ENCODE measurements at places on chromosomes 7 and 10. TPM values are rescaled to one million over a fixed set of nuclear protein-coding genes. Genes with fewer than 3 reads are reported as not detected.

The CLDN3 gene
- 3.3 TPM for total RNA-seq

The TSPAN33 gene
- total RNA-seq = 6.5 TPM

The IL15RA gene
- total RNA-seq = 6.9 TPM

The GLI3 gene
- 14.7 TPM for total RNA-seq

The SPDYE6 gene
- not detected for total RNA-seq

GRCh38 chr7:152760854-152761748 is 1.5 kb downstream of the ACTR3B start:
- H3K36me3 ChIP-seq = no peaks in the 10 kb centered on the region
- no peaks in the 10 kb centered on the region for H3K27me3 ChIP-seq
- no peak overlapping the region for H3K27ac ChIP-seq
- no peaks in the 10 kb centered on the region for H3K4me1 ChIP-seq

GRCh38 chr7:127208351-127208750 is 44.4 kb downstream of the GRM8 start:
- no peaks in the 10 kb centered on the region for H3K4me1 ChIP-seq
- DNase-seq = no peak
- H3K36me3 ChIP-seq = no peaks in the 10 kb centered on the region
- no peak overlapping the region for H3K4me3 ChIP-seq

DNA sequence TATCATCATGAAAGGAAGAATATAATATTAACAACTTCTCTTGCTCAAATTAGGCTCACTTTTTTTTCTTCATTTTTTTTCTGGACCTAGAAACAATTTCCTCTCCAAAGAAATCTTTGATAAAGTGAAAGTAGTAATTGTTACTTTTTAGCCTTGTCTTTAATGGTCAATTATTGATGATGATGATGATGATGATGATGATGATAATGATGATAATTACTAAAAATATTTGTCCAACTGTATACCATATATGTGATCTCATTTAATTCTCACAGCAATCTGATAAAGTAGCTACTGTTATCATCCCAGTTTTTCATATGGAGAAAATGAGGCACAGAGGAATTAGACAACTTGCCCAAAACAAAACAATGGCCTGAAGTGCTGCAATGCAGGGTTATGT is 12.8 kb downstream of the PRKG1 start:
- no peaks in the 10 kb centered on the region for H3K36me3 ChIP-seq
- no peak overlapping the region for H3K4me3 ChIP-seq
- H3K4me1 ChIP-seq = no peaks in the 10 kb centered on the region
- no peak overlapping the region for H3K27ac ChIP-seq

DNA sequence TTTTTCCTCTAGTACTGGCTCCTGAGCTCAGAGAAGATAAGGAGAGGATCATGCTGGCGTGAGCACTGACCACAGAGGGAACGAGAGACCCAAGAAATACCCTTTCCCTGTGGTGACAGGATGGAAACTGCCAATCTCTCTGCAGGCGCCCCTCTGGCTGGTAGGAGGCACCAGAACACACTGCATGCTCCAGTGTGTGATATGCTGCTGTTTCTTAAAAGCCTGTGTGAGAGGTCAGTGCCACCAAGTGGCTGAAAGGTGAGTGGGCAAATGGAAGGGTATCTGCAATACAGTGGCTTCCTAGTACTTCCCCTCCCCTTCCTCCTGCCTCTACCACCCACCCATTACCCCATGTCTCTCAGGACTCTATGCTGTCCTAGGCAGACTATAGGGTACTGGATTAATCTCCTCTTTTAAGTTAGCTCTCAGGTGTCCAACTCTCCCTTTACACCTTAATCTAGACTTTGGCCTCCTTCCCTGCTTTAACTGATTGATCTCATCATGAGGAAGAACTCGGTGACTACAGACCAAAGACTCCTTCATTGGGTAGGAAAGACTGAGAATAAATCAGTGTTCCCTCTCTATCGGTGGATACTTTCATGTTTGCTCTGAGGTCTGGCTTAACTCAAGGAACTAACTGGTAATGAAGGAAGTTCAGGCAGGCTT is 283.6 kb downstream of the ADRA2A start:
- no peaks in the 10 kb centered on the region for H3K4me1 ChIP-seq
- no peaks in the 10 kb centered on the region for H3K27me3 ChIP-seq
- peak; percentile 43 for DNase-seq

- H3K4me1 ChIP-seq = peaks cover 11% of the 10 kb centered on the region
- no peak overlapping the region for H3K27ac ChIP-seq
- no peaks in the 10 kb centered on the region for H3K27me3 ChIP-seq
These were observed 9.6 kb downstream of the SYPL1 start for GRCh38 chr7:106102387-106102966.
